ENCODE measurements at places on chromosomes 11 and 22.

GRCh38 chr11:11117730-11118129 is 235.3 kb downstream of the CSNK2A3 start:
- DNase-seq: no peak

GRCh38 chr11:86595451-86595850 is 77.0 kb downstream of the ME3 start:
- no peak for DNase-seq

DNA sequence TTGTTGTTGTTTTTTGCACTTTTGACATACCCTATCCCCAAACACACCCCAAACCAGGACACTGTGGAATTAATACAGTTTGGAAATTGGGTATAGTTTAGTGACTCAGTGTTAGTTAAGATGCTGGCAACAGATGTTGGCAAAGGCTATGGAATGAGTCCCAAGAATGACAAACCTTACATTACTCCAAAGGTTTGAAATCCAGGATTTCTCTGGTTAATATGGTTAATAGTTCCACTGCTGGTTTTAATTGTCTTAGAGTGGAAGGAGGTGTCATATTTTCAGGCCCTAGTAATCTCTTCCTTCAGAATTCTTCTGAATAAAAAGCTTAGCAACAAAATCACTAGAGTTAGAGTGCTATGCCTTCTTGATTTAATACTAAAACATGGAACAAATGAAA is 775 bp downstream of the LPXN start:
- no peak for DNase-seq

GRCh38 chr11:65128182-65129145 is 5.9 kb downstream of the SYVN1 start:
- DNase-seq: no peak

GRCh38 chr11:61149624-61150615 is 11.3 kb downstream of the VPS37C start:
- no peak for DNase-seq

DNA sequence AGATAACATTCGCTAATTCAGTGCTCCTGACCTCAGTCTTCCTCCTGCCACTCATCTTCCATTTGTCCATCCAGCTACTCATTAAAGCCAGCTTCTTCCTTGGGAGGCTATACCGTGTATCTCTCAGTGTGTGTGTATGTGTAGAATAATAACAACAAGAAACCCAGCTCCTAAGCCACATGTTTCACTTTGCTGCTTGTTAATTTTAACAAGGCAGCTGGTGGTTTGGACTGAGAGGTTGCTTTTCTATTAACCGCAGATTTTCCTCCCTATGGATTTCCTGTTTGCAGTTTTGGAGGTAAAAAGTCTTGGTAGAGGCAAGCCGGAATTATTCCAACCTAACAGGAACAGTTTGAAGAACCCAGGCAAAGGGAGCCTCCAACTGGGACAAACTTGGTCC is 165.0 kb downstream of the ADAMTS15 start:
- DNase-seq: no peak

GRCh38 chr11:107182978-107183377 is 164.7 kb upstream of the GUCY1A2 start:
- no peak for DNase-seq
